ENCODE measurements at places on chromosomes 11 and 22.

GRCh38 chr11:86303257-86303656, 1.2 kb downstream of the HIKESHI start:
- no peak for DNase-seq

DNA sequence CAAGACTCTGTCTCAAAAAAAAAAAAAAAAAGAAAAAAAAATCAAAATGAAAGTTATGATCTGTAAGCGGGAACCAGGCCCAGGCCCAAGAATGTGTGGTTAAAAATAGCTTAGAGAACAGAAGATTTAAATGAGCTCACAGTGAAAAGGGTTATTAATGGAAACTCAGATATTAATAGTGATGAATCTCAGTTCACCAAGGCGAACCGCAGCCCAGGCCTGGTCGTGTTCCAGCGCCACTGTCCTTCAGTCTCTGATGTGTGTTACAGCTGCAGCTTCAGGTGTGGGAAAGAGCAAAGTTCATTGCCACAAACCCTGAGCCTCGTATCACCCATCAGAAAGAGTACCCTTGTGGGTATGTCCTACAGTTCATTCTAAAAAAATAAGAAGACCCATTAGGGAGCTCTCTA, 107.1 kb downstream of the GAB2 start:
- DNase-seq = no peak

- DNase-seq = no peak
These were observed 728.3 kb downstream of the METTL15 start for GRCh38 chr11:28836285-28837081.

DNA sequence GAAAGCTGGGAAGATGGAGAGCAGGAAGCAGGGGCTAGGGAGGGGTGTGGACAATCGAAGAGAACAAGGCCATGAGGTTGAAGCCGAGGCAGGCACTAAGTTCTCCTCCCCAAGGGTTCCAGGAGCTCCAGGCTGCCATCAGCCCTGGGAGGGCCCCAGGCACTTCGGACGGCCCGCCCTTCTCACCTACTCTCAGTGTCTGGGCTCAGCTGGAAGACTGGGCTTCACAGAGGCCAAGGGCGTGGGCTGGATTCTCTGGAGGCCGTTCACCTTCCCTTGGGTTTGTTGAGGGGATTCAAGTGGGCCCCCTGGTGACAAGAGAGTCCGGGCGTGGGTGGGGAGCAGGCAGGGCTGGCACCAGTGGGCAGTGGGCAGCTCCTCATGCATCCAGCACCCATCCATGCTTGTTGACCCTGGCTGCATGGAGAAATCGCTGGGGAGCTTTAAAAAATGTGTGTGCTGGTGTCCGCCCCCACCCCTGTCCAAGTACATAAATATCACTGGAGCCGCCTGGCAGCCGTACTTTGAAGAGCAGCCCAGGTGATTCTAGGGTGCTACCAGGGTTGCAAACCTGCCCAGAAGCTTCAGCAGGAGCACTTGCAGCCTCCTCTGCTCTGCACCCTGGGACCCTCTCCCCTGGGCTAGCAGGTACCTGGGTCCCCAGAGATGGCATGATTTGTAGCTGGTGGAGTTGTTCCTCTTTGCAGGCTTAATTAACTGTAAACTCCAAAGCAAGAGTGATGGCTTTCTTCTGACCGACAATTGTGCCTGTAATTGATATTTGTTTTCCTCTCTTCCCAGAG, 74.3 kb downstream of the RTL6 start:
- peak; percentile 36 for DNase-seq

DNA sequence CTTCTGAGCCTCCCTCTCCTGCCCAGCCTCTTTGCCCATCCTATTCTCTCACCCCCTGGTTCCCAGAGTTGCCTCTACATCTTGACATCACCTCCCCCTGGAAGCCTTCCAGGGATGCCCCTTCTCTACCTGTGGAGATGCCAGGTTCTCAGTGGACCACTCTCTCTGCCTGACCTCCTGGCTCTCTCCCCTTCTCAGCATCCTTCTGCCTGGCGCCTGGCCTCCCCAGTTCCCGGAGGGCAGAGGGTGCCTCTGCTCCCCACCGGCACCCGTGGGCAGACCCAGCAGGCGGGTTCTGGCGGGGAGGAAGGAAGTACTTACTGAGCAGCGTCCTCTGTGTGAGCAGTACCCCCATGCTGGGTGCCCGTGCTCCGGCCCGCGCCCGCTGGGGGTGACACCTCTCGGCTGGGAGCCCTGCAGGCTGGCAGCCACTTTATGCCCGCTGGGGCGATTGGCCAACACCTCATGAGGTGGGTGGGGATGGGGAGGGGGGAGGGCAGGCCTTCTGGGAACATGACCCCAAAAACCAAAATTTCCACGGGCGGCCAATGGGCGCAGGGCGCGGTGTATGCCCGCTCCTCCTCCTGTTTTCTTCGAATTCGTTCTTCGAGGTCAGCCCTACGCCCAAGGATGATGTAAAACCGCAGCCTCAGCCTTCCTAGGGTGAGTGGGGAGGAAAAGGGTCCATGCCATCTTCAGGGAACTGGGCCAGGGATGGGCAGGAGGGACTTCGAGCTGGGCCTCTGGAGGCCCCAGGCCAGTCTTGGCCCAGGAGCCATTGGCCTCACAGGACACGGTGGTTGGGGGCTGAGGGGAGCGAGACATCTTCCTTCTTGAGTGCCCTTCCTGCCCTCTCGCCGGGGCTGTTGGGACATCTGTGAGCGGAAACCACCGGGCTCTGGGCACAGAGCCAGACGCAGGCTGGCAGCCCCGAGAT, at the start of gene OSM:
Gene OSM, minus strand, starts transcription at position 407 of the 937 bp plus-strand sequence. Its CDS starts 52 bp downstream, at position 355.
- no peak for DNase-seq

GRCh38 chr11:133817449-133817848, 27.9 kb downstream of the SPATA19 start:
- peak; percentile 12 for DNase-seq

DNA sequence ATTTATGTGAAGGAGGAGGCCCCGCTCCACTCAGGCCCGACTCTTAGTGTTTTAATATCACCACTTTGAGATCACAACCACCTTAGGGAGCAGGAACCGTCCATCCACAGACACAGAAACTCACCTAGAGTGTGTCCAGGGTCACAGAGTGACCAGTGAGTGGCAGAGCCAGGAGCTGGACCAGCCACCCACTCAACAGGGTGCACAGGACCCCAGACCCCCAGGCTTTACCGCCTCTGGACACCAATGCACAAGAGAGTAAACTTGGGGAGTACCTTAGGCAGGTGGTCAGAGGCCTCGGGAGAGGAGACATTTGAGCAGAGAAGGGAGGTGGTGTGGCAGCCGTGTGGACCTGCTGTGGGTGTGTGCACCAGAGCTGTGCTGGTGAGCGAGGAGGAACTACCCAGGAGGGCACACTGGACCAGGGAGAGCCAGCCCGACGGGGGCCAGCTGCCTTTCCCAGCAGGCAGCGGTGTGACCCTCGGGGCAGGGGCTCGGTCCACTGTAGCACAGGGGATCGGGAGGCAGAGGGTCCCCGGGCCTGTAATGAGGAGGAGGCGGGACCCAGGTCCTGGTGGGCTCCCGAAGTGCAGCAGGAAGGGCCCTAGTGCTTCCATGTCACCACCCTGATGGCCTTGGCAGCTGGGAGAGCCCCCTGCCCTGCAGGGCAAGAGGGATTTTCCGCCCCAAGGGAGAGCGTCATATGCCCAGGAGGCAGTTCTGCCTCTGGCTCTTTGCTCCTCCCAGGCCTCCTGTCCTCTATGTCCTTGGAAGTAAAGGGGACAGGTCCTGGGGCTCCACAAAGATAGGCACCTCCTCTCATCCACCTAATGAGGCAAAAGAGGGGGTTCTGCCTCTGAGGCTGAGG, 7.5 kb upstream of the NLRP6 start:
- no peak for DNase-seq

DNA sequence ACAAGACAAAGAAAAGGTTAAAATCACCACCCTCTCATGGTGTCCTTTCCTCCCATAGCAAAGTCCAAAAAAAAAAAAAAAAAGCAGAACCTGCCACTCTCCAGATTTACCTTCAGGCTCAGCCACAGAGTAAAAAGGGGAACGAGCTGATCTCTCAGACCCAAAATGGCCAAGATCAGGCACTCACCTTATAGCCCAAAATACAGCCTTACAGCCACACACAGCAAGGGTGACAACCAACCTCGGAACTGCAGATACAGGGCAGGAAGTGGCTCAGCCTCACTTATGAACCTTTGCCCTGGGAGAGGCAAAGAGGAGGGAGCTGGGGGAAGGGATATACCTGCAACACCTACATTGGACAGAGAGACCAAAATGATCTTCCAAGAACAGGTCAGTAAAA, 4.5 kb downstream of the FHIP1B start:
- DNase-seq = no peak

DNA sequence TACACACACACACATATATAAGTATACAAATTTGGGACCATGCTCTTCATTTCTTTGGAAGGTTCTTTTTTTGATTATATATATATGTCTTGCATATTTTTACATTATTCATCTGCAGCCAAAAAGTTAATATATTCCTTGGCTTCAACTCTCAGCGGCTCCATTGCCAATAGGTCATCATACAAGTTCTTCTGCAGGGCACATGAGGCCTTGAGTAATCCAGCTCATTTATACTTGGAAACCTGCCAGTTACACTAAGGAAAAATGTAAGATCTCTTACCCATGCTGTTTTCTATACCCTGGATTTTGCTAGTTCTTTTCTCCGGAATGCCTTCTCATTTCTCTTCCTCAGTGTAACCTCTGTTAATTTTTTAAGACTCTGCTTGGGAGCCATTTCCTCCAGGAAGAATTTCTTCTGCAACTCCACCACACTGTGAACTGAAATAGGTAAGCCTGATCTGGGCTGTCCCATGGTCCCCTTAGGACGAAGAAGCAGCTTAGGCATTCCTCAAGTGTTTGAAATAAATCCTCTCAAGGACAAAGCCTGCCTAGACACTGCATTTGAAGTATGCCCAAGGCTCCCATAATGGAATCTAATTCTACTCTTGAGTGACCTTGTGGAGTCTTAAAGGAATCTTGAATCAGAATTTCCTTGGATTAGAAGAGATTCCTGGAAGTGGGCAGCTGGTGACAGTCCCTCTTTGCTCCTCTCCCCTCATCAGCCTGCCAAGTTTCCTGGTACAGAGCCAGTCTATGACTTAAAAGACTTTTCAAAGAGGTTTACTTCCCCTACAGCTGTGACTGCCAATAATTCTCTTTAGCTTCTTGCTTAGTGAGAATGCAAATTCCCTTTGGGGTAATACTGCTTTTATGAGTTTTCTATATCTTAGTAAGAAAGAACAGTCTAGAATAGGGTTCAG, 182.8 kb downstream of the C11orf87 start:
- DNase-seq = no peak

GRCh38 chr11:128174465-128175291, 412.7 kb downstream of the ETS1 start:
- no peak for DNase-seq

GRCh38 chr11:15988693-15989231, 367.6 kb downstream of the SOX6 start:
- DNase-seq = no peak

GRCh38 chr11:116808262-116809175, 14.6 kb downstream of the APOA4 start:
- no peak for DNase-seq

DNA sequence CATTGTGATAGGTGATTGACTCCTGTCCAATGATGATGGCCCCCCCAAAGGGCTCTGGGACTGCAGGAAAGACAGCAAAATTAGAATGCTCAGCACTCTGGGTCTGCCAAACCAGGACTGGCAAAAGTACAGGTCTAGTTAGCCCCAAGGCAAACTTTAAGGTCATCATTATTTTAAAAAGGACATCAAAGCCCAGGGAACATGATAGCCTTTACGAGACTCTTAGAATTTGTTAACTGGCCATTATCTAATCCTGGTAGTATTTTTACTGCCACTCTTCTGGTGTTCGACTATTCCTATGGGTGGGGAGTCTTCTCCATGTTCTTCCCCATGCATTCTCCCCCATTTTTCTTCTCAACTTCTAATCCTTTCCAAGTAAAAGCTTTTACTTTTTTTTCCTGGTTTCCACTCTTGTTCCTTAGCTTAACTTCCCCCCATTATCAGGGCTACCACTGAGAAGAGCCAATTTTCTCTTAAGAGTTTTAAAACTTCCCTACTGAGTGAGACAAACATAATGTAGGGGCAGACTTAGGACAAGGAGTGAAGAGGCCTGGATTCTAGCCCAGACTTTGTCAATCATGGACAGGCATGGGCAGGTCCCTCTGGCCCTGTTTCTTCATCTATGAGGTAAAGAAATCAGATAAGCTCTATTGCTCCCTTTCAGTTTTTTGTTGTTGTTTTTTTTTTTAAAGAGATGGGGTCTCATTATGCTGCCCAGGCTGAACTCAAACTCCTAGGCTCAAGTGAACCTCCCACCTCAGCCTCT, 7.1 kb downstream of the DDB1 start:
- no peak for DNase-seq

DNA sequence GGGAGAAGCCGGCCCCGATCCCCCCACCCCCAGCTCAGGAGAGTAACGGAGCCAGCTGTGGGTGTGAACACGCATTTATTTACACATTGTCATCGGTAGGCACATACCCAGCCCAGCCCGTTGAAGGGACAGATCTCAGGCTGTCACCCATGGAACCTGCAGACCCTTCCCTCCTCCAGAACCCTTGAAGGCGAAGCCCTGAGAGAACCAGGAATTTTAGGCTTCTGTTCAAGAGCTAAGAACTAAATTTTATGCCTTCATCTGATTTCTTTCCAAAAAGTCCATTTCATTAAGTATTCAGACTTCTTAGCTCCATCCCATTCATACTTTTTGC, 379 bp upstream of the BRMS1 start:
- no peak for DNase-seq

All from left forelimb (tissue), 1 donor.